ENCODE measurements at places on chromosomes 6 and 20.

- no peak for DNase-seq
Observed at GRCh38 chr20:25277051-25277801, 29.3 kb downstream of the PYGB start.

DNA sequence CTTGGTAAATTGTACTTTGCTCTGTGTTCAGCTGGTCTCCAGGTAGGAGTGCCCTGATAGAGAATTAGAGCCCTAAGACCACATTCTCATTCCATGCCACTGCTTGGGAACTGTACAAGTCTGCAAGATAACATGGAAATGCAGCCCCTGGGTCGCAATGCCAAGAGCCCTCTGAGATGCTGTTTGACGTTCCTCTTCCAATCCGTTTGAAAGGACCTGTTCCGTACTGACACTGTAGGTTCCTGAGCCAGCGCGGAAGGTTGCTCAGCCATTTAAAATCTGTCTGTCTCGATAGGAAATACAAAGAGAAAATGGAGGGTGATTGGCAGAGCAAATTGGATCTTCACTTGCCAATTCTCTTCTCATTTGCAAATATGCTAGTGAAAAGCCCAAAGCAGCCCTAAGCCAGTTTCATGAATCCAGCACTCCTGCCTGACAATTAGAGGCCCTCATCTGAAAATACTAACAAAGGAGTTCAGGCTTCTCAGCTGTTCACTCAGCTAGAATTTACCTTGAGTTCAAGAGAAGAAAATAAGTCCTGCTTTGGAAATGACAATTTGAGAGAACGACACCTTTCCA is 100.6 kb upstream of the AFDN start:
- DNase-seq: no peak

GRCh38 chr20:63846128-63846771 is 15.0 kb upstream of the ABHD16B start:
- DNase-seq: peak; percentile 75

GRCh38 chr20:31674895-31675827 is 37.4 kb downstream of the COX4I2 start:
- DNase-seq: no peak

- no peak for DNase-seq
Observed at GRCh38 chr6:53724501-53724900, 58.9 kb upstream of the KLHL31 start.

DNA sequence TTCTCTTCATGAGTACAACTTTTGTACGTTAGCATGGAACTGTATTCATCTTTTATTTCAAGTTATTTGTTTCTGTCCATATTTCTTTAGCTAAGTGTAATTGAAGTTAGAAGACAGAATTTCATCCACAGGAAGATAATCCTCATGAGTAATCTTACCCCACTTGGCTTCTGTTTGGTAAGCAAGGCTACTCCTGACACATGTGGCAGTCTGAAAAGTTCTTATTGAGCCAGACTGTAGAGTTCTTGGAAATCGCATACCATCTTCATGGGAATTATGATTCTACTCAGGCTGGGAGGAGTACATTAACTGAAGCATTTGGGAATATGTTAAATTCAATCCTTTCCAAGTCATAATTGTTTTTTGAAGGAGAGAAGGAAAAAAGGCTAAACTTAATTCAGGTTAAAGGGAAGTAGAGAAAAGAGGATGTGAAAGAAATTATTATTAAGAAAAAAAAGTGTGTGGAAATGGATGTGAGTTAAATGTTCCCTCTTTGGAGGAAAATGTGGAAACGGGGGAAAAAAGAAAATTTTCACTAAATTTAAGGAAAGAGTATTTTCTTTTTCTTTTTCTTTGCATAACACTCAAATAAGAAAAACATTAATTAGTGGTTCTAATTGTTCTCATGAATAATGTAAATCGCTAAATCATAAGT is 41.5 kb upstream of the TENT5A start:
- no peak for DNase-seq

GRCh38 chr20:6848041-6848440 is 80.6 kb downstream of the BMP2 start:
- no peak for DNase-seq

GRCh38 chr6:46655803-46656202 is 3.0 kb downstream of the SLC25A27 start:
- peak; percentile 28 for DNase-seq

- DNase-seq: no peak
Observed at GRCh38 chr6:53768636-53769035, 26.2 kb upstream of the LRRC1 start.

DNA sequence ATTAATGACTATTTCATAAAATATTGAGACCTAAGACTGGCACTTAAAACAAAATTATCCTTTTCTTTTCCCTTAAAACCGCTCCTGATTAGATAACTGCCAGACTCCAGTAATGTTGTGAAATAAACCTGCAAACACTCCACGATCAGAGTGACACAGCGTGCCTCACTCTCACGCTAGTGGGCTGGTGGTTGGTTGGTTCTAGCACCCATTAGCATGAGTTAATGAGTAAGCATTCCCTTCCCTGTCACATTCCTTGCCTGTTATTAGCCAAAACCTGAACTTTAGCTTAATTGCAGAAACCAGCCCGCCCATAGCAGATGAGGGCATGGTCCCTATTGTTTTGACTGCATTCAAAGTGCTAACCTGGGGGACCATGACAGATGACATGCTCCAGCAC is 193.4 kb downstream of the CD83 start:
- no peak for DNase-seq

GRCh38 chr6:159620947-159621346 is 72.1 kb downstream of the SOD2 start:
- no peak for DNase-seq

DNA sequence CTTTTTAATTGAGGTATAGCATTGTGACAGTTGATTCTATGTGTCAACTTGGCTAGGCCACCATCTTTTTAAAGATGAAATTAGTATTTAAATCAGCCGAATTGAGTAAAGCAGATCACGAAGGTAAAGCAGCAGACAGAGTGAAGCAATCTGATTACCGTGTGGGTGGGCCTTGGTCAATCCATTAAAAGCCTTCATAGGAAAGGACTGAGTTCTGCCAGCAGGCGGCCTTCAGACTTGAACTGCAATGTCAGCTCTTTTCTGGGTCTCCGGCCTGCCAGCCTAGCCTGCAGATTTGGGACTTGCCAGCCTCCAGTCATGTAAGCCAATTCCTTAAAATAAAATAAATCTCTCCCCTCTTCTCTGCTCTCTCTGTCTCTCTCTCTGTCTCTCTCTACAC is 22.4 kb upstream of the TGM2 start:
- DNase-seq: peak; percentile 72

DNA sequence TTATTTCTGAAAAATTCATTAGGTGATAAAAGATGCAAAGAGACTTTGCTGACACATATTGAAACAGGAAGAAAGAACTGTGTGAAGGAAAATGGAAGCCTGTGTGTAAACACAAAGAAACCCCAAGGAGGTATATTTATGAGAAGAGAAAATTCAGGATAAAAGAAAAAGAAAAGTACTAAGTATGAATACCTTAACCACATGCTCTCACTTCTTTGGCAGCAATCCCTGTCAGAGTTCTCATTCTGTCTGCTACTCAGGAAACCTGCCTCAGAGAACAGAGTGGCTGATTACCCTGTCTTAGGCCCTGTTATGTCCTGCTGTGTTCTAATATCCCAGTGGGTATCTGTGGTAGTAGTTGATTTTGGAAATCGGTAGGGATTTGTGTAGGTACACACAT is 457.9 kb downstream of the TBC1D32 start:
- no peak for DNase-seq

- DNase-seq: peak; percentile 25
Observed at GRCh38 chr6:31114970-31115849, 610 bp downstream of the PSORS1C1 start.

DNA sequence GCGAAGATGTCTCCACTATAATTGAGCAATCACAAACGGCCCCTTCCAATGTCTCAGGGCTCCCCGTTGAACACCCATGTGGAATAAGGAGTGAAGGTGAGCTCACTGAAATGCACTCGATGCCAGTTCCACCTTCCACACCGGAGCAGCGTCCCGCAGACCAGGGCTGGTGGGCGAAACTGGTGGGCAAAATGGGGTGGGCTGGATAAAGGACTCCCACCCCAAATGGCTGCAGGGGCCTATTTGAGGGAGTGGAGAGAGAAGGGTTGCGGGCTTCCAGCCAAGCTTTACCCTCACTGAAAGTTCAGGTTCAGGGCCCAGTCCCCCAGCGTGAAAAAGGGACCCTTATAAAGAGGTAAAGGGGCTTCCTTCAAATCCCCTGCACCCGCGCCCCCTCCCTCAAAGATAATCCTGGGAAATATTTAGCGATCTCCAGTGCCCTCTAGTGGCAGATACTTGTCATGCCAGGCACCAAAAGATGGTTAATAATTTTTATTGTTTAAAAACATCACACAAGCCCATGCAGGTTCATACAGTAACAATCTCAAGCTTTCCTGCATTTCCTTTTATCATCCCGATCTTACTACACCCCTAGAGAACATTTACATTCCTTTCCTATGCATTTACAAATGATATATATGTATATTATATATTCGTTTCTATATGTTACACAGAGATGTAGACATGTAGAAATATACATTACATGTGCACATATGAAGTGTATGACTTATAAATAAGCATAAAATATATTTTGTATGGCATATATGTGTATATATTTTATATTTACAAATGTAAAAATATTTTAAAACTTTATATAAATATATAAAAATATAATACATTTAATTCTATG is 58.2 kb upstream of the NKX2-2 start:
- DNase-seq: peak; percentile 23

DNA sequence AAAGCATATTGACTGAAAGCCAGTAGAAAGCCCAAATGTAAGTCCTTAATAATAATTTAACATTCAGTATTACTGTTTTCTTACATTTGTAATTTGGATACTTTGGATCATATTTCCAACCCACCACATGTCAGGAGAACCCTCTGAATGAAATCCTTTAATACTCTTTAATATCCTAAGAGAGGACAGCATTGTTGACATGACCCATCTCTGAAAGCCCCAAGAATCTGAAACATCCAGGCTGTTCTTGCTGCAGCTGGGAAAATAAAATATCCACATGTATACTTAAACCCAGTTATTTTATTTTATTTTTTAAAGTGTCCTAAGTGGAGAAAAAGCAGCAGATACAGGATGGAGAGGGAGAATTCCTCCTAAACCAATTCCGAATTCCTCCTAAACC is 130.8 kb upstream of the RIPOR2 start:
- no peak for DNase-seq

GRCh38 chr20:46111028-46111835 is 6.9 kb upstream of the CD40 start:
- no peak for DNase-seq

DNA sequence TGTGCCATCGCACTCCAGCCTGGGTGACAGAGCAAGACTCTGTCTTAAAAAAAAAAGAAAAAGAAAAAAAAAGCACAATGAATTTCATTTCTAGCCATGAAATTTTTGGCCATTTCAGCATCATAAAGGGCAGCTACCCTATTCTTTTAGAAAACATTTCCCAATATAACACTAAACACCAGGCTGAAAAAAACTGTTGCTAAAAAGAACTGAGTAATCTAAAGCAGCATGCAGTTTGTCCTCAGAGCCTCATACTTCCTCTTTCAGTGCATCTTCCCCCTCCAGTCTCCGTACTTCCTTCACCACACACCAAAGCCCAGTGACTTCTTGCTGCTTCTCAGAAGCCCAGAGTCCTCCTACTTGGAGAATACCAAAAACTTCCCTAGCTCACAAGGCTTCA is 5.6 kb upstream of the IFNGR1 start:
- DNase-seq: no peak

GRCh38 chr6:43942011-43942442 is 172.0 kb downstream of the VEGFA start:
- DNase-seq: no peak
